ENCODE measurements at places on chromosomes 7 and 10. TPM values are rescaled to one million over a fixed set of nuclear protein-coding genes. Genes with fewer than 3 reads are reported as not detected.

The AP1S1 gene
- 12.1 TPM for total RNA-seq

The ST8SIA6 gene
- 6.9 TPM for total RNA-seq

The CHRM2 gene
- 83.7 TPM for total RNA-seq

GRCh38 chr10:117431160-117431559 lies 55.9 kb upstream of the PDZD8 start:
- DNase-seq = no peak

GRCh38 chr7:119452401-119452800 lies 820.6 kb upstream of the KCND2 start:
- DNase-seq = no peak

The TMEM130 gene
- total RNA-seq = 0.30 TPM

GRCh38 chr10:72263613-72264241 lies 10.0 kb upstream of the DDIT4 start:
- no peak for DNase-seq

- DNase-seq = no peak
These were observed 87.1 kb downstream of the HIBADH start for GRCh38 chr7:27575613-27576012.

DNA sequence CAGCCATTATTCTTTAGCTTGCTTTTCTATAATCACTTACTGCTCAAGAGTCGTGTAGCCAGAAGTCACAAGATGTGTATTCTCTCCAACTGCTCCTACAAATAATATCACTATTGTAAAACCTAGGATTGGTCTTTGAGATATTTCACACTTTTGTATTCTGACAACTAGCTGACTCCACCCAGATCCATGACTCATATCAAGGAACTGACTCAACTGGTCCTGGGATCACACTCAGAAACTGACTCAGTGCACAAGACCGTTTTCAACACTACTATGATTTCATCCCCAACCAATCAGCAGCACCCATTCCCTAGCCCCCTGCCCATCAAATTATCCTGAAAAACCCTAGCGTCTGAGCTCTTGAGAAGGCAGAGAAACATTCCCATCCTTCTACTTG lies 56.5 kb upstream of the ORC5 start:
- DNase-seq = no peak

The COL28A1 gene
- total RNA-seq = 0.51 TPM

- DNase-seq = no peak
These were observed 208.1 kb downstream of the HDAC9 start for GRCh38 chr7:18703685-18704084.

- no peak for DNase-seq
These were observed 15.6 kb upstream of the RFC2 start for GRCh38 chr7:74269757-74270277.

GRCh38 chr10:34319197-34319846 lies 495.8 kb downstream of the PARD3 start:
- DNase-seq = no peak

GRCh38 chr10:69861251-69862240 lies 59.8 kb downstream of the COL13A1 start:
- no peak for DNase-seq

GRCh38 chr10:124672181-124672638 lies 72.0 kb downstream of the FAM53B start:
- no peak for DNase-seq

DNA sequence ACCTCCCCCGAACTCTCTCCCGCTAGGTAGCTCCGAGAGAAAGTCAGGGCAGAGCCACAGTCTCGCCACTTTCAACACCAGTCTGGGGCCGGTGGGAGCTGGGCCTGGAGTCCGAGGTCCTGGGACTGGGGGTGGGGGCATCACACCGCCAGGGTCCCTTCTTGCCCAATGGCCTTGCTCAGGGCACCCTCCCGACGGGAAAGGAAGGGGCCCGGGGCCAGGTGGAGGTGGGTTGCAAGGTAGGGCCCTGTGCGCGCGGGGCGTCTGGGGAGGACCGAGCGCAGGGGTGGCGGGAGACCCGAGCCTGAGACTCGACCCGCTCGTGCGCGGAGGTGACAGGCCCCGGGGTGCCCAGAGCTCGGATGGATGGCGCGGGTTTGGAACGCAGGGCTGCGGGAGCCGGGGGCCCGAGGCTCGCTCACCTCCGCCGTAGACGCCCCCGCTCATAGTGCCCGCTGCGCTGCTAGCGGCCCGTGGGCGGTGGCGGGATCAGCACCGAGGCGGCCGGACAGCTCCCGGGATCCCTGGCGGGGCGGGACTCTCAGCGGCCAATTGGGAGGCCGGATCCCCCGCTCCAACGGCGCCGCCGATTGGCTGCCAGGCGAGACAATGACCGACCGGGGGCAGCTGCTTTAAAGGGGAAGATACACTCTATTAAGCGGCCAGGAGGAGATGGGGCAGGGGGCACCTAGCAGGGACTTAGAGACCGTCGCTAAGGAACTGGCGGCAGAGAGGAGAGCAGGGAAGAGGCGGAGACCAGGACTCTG lies at the start of gene ACTL6B:
TSS of gene ACTL6B (minus strand) at position 541 of the 767 bp plus-strand sequence. CDS start at position 447, 94 bp downstream.
- no peak for DNase-seq

The XPNPEP1 gene
- total RNA-seq = 43.5 TPM

GRCh38 chr10:114581071-114581470 lies 77.0 kb downstream of the ABLIM1 start:
- no peak for DNase-seq

GRCh38 chr7:30556840-30557239 lies 37.8 kb upstream of the GARS1 start:
- no peak for DNase-seq

The HSPA12A gene
- total RNA-seq = 8.1 TPM

- peak; percentile 91 for DNase-seq
These were observed 35.4 kb downstream of the BAG3 start for GRCh38 chr10:119686465-119687191.

The NACAD gene
- total RNA-seq = 5.3 TPM

The WDR86 gene
- total RNA-seq = not detected

The RGR gene
- not detected for total RNA-seq

DNA sequence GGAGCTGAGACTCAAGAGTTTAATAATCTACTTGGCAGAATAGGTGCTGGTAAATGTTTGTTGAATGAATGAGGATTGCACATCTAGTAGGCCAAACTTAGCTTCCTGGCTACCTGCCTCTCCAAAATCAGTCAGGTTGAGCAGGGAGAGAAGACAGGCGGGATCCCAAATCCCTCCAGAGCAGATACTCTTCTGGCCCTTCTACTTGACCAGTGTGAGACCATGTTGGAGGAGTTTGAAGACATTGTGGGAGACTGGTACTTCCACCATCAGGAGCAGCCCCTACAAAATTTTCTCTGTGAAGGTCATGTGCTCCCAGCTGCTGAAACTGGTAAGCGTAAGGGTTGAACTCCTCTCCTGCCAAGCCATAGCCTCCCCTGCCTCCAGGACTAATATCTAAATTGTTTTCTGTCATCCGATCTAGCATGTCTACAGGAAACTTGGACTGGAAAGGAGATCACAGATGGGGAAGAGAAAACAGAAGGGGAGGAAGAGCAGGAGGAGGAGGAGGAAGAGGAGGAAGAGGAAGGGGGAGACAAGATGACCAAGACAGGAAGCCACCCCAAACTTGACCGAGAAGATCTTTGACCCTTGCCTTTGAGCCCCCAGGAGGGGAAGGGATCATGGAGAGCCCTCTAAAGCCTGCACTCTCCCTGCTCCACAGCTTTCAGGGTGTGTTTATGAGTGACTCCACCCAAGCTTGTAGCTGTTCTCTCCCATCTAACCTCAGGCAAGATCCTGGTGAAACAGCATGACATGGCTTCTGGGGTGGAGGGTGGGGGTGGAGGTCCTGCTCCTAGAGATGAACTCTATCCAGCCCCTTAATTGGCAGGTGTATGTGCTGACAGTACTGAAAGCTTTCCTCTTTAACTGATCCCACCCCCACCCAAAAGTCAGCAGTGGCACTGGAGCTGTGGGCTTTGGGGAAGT lies 2.2 kb upstream of the MBLAC1 start:
- no peak for DNase-seq

- DNase-seq = no peak
These were observed 330.9 kb upstream of the SHH start for GRCh38 chr7:156143158-156143557.

The FAM107B gene
- 8.6 TPM for total RNA-seq

The SKAP2 gene
- 4.3 TPM for total RNA-seq

DNA sequence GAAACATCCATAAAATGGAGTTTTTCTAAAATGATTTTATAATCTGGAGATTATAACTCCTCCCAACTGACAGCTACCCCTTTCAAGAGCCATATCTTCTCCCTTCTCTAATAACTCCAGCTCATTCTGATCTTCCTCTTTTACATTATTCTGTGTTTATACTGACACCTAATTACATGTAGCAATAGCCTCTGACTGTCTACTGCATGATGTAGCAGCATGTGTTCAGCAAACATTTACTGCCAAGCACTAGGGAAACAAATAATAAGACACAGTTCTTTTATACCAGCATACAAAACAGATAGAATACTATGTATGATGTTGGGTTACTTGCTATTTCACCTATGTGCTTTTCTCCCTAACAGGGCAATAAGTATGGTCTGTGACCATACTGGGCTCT lies 20.7 kb downstream of the RBM28 start:
- no peak for DNase-seq

GRCh38 chr7:143015084-143015483 lies 11.8 kb downstream of the OR9A2 start:
- no peak for DNase-seq

The KLF14 gene
- total RNA-seq = not detected

The IL6 gene
- total RNA-seq = 5.8 TPM

- no peak for DNase-seq
These were observed 138.1 kb downstream of the RELN start for GRCh38 chr7:103851357-103851756.
